ENCODE measurements at places on chromosomes 16 and 17.

DNA sequence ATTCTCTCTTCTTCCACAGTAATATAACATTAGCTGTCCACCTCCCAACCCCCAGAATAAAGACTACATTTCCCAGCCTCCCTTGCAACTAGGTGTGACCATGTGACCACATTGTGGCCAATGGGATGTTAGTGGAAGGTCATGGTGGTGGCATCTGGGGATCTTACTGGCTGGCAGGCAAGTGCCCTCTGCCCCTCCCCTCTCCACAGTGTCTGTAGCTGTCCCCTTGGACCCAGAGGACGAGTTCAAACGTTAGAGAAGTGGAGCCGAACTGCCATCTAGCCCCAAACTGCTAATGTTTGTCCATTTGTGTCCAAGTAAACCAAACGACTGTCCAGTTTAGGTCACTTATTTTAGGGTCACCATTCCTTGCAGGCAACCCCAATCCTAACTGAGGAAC lies 26.6 kb upstream of the KCNG4 start:
- peak; percentile 9 for DNase-seq

DNA sequence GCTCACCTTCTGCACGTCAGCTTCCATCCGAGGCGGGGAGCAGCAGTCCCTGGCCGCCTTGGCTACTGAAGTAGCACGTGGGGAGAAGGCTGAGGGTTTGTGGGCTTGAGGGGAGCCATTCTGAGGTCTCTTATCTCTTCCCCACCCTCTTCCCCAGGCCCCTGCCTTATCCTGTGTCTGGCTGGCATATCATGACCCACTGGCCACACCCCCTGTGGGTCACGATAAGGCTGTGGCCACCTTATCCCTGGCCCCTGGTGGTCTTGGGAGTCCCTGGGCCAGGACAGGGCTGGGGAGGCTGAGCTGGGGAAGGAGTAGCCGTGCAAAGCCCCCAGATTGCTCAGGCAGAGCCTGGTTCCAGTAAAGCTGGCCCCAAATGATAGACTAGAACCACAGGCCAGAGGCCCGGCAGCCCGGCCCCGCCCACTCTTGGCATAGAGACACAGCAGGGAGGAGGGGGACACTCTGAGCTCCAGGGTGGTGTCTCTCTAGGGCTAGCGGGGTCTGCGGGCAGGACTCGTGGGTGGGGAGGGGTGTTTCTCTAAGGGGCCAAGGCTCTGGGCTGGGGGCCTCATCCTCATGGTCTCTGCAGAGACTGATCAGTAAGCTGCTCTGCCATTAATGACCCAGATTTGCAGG lies 7.6 kb downstream of the SPNS2 start:
- DNase-seq, result no peak

GRCh38 chr16:25691519-25692091 lies at the start of gene HS3ST4:
HS3ST4 (plus strand) TSS chr16:25691959.
- no peak for DNase-seq

- DNase-seq, result no peak
Measured at GRCh38 chr17:70073310-70073709, 1.7 kb upstream of the KCNJ16 start.

- DNase-seq, result no peak
Measured at GRCh38 chr17:81537343-81537855, 9.2 kb downstream of the FSCN2 start.
